ENCODE measurements at places on chromosomes 5 and 9.

GRCh38 chr5:91281401-91281800, 101.7 kb downstream of the ARRDC3 start:
- DNase-seq: no peak
- peaks cover 4% of the 10 kb centered on the region for H3K36me3 ChIP-seq
- peaks cover 20% of the 10 kb centered on the region for H3K4me1 ChIP-seq
- no peak overlapping the region for H3K27ac ChIP-seq

DNA sequence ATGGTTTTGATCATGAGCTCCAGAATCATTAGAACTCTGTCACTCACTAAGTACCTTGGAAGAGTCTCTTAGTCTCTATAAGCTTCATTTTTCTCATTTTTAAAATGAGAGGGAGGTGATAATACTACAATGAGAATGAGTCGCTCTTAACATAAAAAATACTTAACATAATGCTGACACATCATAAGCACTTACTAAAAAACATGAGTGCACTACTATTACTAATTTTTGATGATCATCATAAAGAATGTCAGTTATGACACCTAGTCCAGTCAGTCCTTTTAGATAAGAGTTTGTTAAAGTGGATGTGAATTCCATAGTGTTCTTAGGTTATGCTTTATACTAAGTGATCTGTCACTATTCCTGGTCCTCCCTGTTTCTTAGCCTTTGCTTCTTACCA, 200.4 kb upstream of the SLC24A2 start:
- no peaks in the 10 kb centered on the region for H3K27me3 ChIP-seq
- no peak overlapping the region for H3K27ac ChIP-seq
- DNase-seq: no peak
- peaks cover 24% of the 10 kb centered on the region for H3K4me1 ChIP-seq
- H3K36me3 ChIP-seq: no peaks in the 10 kb centered on the region

- peaks cover 19% of the 10 kb centered on the region for H3K4me1 ChIP-seq
- no peak for DNase-seq
- no peak overlapping the region for H3K27ac ChIP-seq
- peaks cover 32% of the 10 kb centered on the region for H3K36me3 ChIP-seq
These were observed 15.8 kb downstream of the AFF4 start for GRCh38 chr5:132947671-132948070.

DNA sequence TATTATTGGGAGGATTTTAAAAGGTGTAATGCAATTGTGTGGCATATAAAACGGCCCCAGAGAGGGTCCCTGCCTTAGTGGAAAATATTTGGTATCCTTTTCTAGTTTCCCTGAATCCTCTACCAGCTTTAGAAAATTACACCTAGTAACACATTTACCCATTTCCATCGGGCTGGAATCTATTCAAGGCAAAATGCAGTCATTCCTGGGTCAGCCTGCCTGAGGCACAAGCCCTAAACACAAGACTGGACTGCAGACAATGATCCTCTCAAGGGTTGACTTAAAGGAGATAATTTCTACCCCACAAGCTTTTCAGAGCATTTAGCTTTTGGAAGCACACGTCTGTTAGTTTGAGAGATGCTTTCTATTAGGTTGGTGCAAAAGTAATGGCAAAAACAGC, 124.4 kb upstream of the ADAMTSL1 start:
- H3K4me3 ChIP-seq: no peak overlapping the region
- H3K27me3 ChIP-seq: no peaks in the 10 kb centered on the region
- no peaks in the 10 kb centered on the region for H3K36me3 ChIP-seq
- no peak for DNase-seq
- H3K27ac ChIP-seq: no peak overlapping the region
- H3K4me1 ChIP-seq: no peaks in the 10 kb centered on the region

- no peak for DNase-seq
- H3K27me3 ChIP-seq: no peaks in the 10 kb centered on the region
- H3K36me3 ChIP-seq: peaks cover 52% of the 10 kb centered on the region
- H3K27ac ChIP-seq: no peak overlapping the region
- H3K4me1 ChIP-seq: peaks cover 54% of the 10 kb centered on the region
These were observed 8.0 kb downstream of the GCNT4 start for GRCh38 chr5:75044406-75044805.

- peaks cover 20% of the 10 kb centered on the region for H3K36me3 ChIP-seq
- H3K27me3 ChIP-seq: no peaks in the 10 kb centered on the region
- DNase-seq: no peak
- H3K4me1 ChIP-seq: peaks cover 13% of the 10 kb centered on the region
These were observed 102.0 kb downstream of the MVB12B start for GRCh38 chr9:126428534-126429175.

GRCh38 chr5:19859020-19859419, 129.0 kb downstream of the CDH18 start:
- no peaks in the 10 kb centered on the region for H3K27me3 ChIP-seq
- H3K4me3 ChIP-seq: no peak overlapping the region
- H3K36me3 ChIP-seq: no peaks in the 10 kb centered on the region
- DNase-seq: no peak
- no peak overlapping the region for H3K27ac ChIP-seq

DNA sequence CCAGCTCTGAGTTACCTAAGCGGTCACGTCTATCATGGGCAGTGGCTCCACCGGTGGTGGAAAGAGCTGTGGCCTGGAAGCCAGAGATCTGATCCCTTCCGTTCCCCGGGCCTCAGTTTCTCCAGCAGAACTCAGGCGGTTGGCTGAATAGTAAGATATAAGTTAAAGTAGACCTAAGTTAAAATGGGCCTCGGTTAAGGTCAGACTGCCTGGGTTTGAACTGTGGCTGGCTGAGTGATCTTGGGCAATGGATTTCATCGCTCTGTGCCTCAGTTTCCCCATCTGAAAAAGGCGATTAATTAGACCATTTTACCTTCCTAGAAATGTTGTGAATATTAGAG, 997 bp downstream of the COL15A1 start:
- H3K4me3 ChIP-seq: no peak overlapping the region
- H3K27me3 ChIP-seq: peaks cover 76% of the 10 kb centered on the region
- no peak for DNase-seq
- H3K4me1 ChIP-seq: peaks cover 20% of the 10 kb centered on the region

- H3K4me3 ChIP-seq: no peak overlapping the region
- H3K27ac ChIP-seq: no peak overlapping the region
- no peaks in the 10 kb centered on the region for H3K36me3 ChIP-seq
- no peak for DNase-seq
These were observed 59.9 kb downstream of the PLK2 start for GRCh38 chr5:58399951-58400350.

- no peak overlapping the region for H3K27ac ChIP-seq
- no peak overlapping the region for H3K4me3 ChIP-seq
- H3K27me3 ChIP-seq: no peaks in the 10 kb centered on the region
- DNase-seq: no peak
- H3K36me3 ChIP-seq: no peaks in the 10 kb centered on the region
These were observed 59.5 kb upstream of the TLE4 start for GRCh38 chr9:79512251-79512650.

GRCh38 chr5:157497875-157498611, 38.0 kb downstream of the NIPAL4 start:
- no peak overlapping the region for H3K4me3 ChIP-seq
- H3K4me1 ChIP-seq: peaks cover 18% of the 10 kb centered on the region
- H3K27me3 ChIP-seq: no peaks in the 10 kb centered on the region
- H3K36me3 ChIP-seq: peaks cover 60% of the 10 kb centered on the region
- no peak for DNase-seq

DNA sequence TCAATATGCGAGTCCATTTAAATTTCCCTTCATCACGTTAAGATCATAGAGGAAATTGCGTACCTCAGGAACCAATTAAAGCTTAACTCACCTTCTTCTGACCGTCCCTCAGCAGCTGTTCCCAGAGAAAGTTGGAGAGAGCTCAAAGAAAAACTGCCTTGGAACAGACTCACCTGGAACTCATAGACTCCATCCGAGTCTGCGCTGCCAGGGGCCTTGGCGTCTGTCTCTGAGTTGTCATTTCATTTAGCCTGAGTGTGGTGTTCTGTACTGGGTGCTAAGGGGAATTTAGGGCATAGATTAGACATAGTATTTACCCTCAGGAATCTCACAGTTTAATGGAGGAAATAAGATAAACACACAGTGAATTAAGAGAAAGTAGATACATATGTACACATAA, 892.7 kb downstream of the TLE1 start:
- no peak overlapping the region for H3K27ac ChIP-seq
- H3K4me3 ChIP-seq: no peak overlapping the region
- no peaks in the 10 kb centered on the region for H3K36me3 ChIP-seq
- no peaks in the 10 kb centered on the region for H3K4me1 ChIP-seq
- no peak for DNase-seq
- no peaks in the 10 kb centered on the region for H3K27me3 ChIP-seq

GRCh38 chr5:150271923-150272322, 17.6 kb downstream of the CAMK2A start:
- no peaks in the 10 kb centered on the region for H3K4me1 ChIP-seq
- H3K27ac ChIP-seq: no peak overlapping the region
- H3K27me3 ChIP-seq: peaks cover 22% of the 10 kb centered on the region
- no peak for DNase-seq
- H3K4me3 ChIP-seq: no peak overlapping the region

GRCh38 chr5:180119031-180119902, 47.7 kb upstream of the RNF130 start:
- H3K4me3 ChIP-seq: no peak overlapping the region
- H3K27ac ChIP-seq: no peak overlapping the region
- DNase-seq: no peak
- peaks cover 4% of the 10 kb centered on the region for H3K27me3 ChIP-seq

DNA sequence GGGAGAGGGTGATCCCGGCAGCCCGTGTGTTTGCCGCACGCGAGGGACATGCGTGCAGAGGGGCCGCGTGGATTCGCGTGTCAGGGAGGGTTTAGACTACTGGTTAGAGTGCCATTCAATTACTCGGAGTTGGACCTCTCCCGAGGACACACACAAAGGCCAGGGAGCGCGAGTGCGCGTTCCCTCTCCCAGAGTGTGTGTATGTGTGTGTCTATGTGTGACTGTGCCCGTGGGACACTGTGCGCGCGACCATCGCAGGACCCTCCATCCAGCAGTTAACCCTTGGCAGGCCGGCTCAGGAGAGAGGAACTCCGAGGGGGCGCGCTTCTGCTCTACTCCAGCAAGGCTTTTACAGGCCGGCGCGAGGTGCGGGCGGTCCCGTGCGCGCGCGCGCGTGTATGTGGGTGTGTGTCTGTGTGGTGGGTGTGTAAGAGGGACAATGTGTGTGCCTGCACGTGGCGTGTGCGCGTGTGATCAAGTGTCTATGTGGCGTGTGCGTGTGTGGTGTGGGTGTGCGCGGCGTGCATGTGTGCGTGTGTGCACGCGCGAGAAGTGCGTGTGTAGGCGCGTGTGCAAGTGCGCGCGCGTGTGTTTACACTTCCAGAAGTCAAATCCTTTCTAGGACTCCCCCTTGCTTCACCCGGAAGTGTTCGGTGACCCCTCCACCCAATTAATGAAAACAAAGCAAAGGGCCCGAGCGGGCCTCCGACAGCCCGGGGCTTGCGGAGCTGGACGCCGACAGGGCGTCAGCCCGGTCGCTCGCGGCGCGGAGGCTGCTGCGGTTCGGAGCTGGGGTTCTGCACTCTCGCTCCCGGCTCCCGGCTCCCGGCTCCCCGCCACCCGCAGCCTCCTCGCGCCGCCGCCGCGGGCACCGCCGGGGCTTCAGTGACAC, 75.3 kb upstream of the TBCA start:
- H3K27ac ChIP-seq: no peak overlapping the region
- peak overlapping the region; percentile 61 for H3K4me3 ChIP-seq
- H3K36me3 ChIP-seq: no peaks in the 10 kb centered on the region

GRCh38 chr5:172642486-172642885, 1.4 kb downstream of the NEURL1B start:
- H3K27ac ChIP-seq: no peak overlapping the region
- H3K27me3 ChIP-seq: peaks cover 35% of the 10 kb centered on the region
- DNase-seq: no peak
- H3K4me3 ChIP-seq: peak overlapping the region; percentile 62

DNA sequence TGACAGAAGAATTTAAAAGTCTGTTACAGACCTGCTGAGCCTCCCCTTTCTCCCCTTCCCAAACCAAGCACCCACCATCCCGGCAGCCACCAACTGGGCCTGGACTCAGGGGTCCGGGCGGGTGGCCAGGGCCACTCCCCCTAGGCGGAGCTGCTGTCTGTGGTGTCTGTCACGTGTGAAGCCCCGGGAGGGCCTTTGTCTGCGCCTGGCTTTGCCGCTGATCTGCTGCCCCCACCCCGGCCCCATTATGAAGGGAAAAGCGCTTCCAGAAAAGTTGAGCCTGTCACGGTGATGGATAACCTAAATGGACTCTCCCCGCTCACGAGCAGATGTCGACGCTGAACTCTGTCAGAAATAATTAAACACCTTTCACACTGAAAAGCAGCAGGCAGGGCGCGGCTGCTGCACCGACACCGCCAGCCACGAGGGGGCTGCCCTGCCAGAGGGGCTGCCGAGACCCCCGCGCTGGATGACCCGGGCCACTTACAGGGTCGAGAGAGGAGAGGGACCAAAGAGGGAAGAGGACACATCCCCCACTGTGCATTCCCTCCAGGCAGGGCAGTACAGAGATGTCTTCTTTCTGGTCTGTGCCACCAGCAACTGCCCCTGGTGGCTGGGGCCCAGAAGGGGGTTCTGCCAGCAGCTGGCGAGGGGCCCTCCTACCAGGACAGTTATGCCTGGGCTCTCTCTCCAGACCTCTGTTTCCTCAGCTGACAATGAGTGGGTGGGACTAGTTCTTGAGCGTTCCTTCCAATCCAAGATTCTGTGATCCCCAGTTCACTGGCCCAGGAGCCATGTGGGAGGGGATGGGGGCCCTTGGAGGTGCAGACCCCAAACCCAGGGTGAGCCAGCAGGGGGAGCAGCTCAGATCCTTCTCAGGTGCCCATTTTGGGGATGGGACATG, 36.0 kb upstream of the BARHL1 start:
- peaks cover 30% of the 10 kb centered on the region for H3K27me3 ChIP-seq
- H3K27ac ChIP-seq: no peak overlapping the region
- no peak overlapping the region for H3K4me3 ChIP-seq
- H3K36me3 ChIP-seq: no peaks in the 10 kb centered on the region
- H3K4me1 ChIP-seq: peaks cover 3% of the 10 kb centered on the region

- no peak overlapping the region for H3K4me3 ChIP-seq
- H3K4me1 ChIP-seq: peaks cover 6% of the 10 kb centered on the region
- H3K27ac ChIP-seq: no peak overlapping the region
- DNase-seq: no peak
- H3K27me3 ChIP-seq: no peaks in the 10 kb centered on the region
These were observed 324.3 kb upstream of the RORB start for GRCh38 chr9:74172874-74173273.

DNA sequence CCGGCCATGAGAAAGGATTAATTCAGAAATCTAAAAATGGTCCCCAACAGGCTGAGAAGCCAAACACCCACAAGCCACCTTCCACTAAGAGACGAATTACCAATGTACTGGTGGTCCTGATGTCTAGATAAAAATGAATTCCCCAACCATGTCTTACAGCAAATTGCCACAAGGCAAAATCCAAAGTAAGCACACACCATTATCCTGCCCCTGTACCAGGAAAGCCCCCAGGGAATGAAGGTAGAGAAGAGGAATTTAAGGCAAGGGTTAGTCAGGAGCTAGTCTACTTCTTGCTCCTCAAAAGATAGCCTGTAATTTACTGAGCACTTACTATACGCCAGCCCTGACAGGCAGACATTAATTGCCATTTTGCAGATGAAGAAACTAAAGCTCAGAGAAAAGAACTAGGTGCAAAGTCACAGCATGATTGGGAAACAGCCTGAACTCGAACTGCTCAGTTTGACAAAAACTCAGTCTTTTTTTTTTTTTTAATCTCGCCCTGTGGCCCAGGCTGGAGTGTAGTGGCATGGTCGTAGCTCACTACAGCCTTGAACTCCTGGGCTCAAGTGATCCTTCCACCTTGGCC, 64.3 kb downstream of the RAPGEF1 start:
- no peak for DNase-seq
- H3K4me1 ChIP-seq: peaks cover 89% of the 10 kb centered on the region
- H3K36me3 ChIP-seq: peaks cover 28% of the 10 kb centered on the region
- peak overlapping the region; percentile 49 for H3K4me3 ChIP-seq
